ENCODE measurements at places on chromosomes 1 and 21.

DNA sequence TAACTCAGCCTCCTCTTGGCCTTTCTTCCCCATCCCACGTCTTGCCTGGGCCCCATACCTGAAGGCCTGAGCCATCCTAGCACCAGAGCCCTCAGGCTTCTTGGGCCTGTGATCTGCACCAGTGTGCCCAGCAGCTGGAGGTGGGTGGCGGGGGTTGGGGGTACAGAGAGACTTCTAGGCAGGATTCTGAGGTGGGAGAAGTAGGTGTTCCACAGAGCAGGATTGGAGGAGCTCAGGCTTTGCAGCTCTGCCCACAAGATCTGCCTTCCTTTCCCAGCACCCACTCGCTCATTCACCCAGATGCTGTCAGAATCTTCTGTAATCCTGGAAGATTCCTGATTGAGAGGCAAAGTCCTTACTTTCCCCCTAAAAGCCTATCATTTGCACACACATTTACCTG lies 10.0 kb upstream of the GJB5 start:
- DNase-seq, result no peak

- DNase-seq, result no peak
These were observed 609 bp upstream of the ATF3 start for GRCh38 chr1:212607913-212608391.

GRCh38 chr1:107649023-107649422 lies 316.0 kb downstream of the VAV3 start:
- DNase-seq, result peak; percentile 55

DNA sequence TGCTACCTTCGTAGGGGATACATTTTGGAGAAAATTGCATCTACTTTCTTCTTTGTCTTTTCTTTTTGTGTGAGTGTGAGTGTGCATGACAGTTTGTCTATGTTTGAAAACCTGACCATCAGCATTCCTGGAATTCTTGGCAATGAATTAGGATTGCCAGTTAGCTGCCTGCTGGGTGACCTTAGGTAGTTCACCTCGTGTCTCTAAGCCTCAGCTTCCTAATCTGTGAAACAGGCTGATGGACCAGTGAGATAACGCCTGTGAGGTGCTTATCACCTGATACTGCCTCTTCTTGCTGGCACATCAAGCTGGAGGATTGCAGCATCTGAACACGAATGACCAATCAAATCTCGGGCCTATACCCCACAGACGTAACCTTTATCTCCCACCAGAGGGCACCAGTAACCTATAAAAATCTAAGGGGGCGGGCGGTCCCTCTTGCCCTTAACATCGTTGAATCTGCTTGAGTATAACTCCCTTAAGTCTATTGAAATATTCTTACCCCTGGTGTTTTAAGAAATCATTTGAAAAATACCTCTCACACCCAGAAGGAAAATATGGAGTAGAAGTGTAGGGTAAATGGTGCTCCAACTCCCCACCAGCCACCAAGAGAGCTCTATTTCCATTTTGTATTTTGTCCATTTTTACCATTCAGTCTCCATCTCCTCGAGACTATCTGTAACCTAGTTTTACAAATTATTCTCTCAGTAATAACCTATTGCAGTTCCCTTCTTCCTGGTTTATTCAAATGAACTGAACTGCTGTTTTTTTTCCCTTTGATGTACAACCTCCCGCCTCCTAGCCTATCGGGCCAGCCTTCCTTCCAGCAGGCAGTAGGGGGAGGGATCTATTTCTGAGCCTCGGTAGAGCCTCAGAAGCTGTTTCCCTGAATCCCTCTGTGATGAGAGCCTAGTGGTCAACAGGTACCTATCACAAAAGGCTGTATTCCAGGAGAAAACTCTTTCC lies 49.7 kb downstream of the MDM4 start:
- peak; percentile 73 for DNase-seq

DNA sequence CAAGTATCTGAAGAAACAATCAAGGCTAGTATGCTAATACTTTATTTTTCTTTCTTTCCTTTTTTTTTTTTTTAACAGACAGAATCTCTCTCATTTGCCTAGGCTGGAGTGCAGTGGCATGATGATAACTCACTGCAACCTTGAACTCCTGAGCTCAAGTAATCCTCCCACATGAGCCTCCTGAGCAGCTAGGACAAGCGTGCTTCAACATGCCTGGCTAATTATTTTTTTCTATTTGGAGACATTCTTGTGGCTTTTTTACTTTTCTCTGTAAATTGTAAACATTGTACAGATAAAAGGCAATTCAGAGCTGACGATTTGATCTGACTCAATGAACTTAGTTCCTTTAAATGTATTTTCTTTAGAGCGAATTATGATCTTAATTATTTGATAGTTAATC lies 41.4 kb downstream of the CCDC18 start:
- DNase-seq, result peak; percentile 10

- no peak for DNase-seq
These were observed 1.0 kb upstream of the TNNI1 start for GRCh38 chr1:201422436-201423030.

Data from fibroblast of skin of right biceps (primary cell).